Stimulated activated CD4-positive, alpha-beta T cell treated with anti-CD3 and anti-CD28 coated beads, Interleukin-1b, Interleukin-23, amount 100 ng/mL, for 1 hour (primary cell): ENCODE measurements at places on chromosomes 11 and 22.

GRCh38 chr11:60125956-60126585 lies 37.6 kb downstream of the MS4A2 start:
- DNase-seq, result no peak

DNA sequence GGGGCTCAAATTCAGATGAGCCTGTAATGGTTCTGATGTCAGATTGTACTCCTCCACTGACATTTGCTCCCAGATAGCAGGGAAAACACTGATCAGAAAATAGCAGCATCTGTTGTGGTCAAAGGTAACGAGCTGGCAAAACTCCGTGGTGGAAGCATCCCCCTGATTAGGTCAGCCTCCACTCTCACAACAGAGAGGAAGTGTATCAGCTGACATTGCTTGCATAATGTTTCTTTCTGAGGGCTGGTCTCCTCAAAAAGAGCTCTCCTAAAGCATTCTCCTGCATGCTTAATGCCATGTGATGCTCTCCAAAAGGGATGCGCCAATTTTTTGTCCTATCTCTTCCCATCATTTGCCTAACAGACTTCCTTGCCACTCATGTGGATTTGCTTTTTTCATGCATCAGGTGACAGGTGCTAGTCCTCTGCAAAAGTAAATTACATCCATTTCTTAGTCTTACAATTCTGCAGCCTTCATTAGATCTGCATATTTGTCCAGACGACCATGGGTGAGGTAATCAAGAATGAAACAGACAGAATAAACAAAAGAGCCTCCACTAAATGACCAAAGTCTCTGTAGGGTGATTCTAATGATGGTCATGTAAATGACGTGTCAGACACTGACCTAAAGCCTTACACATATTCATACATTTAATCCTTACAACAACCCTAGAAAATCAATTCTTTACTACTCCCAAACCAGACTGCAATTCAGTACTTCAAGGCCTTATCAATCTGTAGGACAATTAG lies 6.4 kb upstream of the TENM4 start:
- DNase-seq, result no peak

GRCh38 chr22:43884600-43885318 lies 7.1 kb downstream of the PNPLA5 start:
- DNase-seq, result no peak

DNA sequence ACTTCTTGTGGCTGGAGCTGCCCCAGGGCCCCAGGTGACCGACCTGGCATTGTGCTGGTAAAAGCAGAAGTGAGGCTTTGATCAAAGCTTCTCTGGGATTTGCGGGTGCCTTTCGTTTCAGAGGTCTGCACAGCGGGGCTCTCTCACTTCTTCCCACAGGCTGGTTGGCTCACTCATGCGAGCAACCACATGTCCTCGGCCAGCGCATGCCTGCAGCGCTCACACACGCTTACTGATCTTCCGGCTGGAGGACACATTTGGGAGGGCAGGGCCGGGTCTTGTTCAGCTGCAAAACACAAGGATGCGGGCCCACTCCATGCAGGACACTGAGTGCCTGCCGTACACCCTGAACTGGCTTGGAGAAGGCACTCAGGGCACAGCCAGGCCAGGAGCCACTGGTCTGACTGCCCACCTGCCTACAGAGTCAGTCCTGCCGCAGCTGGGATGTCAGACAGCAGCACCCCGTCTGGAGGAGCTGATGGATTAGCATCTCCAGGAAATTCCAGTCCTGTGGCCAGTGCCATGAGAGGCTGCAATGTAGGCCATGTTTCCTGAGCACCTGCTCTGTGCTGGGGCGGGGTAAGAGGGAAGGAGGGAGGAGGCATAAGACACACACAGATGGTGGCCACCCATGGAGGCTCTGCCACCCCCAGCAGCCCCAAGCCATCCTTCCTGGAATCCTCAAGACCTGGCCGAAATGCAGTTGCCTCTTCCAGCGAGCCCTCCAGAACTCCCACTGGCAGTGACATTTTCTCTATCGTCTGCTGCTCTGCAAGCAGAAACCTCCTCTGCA lies 1383.2 kb downstream of the BRD1 start:
- no peak for DNase-seq

GRCh38 chr11:124970925-124971324 lies 16.9 kb downstream of the CCDC15 start:
- DNase-seq, result no peak

- DNase-seq, result no peak
Observed at GRCh38 chr11:120966840-120967239, 57.1 kb upstream of the TBCEL start.

DNA sequence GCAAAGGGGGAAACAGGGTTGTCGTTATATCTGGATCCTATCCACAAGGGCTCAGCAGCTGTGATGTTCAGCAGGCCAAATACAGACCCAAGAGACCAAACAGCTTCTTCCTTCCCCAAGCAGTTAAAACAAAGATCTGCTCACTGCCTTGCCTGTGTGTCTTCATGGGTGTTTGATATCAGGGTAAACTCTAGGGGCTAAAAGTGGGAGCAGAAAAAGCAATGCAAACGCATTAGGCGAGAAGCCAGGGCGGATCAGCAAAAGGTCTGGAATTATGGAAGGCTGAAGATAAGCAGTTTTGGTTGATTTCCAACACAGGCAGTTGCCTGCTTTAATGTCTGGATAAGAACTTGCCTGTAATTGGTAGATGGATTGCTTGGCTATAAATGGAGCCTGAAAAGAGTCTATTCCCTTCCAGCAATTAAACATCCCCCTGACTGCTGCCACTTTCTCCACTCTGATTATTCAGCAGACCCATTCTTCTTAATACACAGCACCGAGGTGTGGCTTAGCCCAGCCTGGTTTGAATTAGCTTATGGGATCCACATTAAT lies 126.3 kb downstream of the COMMD9 start:
- no peak for DNase-seq

- DNase-seq, result no peak
Observed at GRCh38 chr22:25407859-25408229, 156.6 kb upstream of the GRK3 start.

- no peak for DNase-seq
Observed at GRCh38 chr22:21450320-21450831, 16.8 kb upstream of the TMEM191C start.

DNA sequence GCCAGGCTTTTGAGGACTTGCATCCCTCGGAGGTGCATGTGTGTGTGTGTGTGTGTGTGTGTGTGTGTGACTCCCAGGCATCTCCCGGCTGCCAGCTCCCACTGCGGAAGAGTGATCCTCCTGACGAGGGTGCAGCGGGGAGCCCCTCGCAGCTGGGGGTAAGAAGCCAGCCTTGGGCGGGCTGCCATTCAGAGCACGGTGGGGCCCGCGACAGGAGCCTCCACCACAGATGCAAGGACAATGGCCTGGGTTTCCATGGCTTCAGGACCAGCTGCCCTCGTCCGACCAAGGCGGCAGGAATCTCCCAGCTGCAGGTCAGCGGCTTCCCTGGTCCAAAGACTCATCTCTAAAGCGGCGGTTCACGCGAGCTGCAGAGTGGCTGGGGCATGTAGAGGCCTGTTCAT lies 908.5 kb downstream of the BRD1 start:
- DNase-seq, result no peak

GRCh38 chr11:120867531-120867930 lies 156.4 kb upstream of the TBCEL start:
- DNase-seq, result no peak

GRCh38 chr11:84655712-84656111 lies 971.4 kb downstream of the DLG2 start:
- DNase-seq, result no peak

DNA sequence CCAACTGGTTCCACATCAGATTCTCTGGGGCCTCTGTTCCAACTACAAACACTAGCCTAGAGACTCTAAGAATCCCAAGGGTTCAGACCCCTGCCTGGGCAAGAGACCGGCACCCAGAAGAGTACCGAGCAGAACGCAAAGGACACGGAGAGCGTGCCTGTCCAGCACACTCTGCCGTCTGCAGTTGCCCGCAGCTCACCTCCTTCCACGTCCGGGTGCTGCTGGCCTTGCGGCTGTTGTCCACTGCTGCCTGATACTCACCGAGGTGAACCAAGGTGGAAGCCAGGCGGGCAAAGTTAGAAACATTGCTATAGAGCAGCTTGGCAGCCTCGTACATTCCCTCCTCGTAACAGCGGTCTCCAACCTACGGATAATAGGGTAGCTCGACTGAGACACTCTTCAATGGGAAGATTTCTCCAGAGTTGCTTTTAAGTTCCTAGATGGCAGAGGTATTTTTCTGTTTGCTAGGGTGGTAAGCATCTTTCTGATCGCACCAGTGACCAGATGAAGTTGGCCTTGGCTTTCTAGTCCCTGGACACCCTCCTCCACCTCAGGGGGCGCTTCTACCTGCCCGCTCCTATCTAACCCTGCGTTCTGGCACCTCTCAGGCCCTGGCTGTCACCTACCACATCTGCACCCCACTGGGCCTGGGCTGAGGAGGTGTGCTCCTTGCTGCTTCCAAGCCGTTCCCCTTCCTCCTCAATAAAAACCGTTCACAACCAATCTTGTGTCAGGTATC lies 22.8 kb upstream of the SLC25A1 start:
- no peak for DNase-seq

GRCh38 chr11:8512547-8512946 lies 81.5 kb downstream of the STK33 start:
- DNase-seq, result no peak

DNA sequence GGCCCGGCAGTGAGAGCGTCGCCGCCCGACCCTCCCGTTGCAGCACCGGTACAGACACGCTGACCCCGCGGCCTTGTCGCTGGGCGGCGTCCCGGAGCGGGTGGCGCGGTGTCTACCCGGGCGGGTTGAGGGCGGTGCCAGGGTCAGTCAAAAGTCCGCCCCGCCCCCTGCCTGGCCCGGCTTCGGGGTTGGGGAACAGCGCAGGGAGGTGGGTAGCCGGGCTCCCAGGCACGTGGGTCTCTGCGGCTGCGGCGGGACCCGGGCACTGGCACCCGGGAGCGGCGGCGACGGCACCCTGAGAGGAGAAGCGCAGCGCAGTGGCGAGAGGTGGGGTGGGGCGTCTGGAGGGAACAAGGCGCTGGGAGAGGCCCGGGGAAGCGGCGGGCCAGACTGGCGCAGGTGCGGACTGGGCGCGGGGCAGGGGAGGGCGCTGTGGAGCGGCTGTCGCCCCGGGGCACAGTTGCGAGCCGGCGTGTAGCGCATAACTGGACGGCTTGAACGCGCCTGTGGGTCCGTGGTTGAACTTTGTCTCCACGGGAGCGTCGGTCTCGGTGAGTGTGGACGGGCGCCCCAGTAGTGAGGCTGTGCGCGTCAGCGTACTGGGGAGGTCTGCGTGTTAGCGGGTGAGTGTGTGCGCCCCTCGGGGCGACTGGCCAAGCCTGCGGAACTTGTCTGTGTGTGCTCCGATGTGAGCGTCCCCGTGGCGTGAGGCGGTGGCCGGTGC lies at the start of gene P2RY2:
Gene P2RY2 (plus strand): TSS at position 176 of the 724 bp plus-strand sequence. CDS start 15,879 bp downstream, outside the sequence.
- no peak for DNase-seq

- DNase-seq, result no peak
Observed at GRCh38 chr22:22771696-22772377, 115.8 kb upstream of the IGLL5 start.

GRCh38 chr11:96187822-96188221 lies 155.2 kb downstream of the MAML2 start:
- no peak for DNase-seq

GRCh38 chr11:11396301-11397035 lies 43.4 kb upstream of the CSNK2A3 start:
- DNase-seq, result no peak

DNA sequence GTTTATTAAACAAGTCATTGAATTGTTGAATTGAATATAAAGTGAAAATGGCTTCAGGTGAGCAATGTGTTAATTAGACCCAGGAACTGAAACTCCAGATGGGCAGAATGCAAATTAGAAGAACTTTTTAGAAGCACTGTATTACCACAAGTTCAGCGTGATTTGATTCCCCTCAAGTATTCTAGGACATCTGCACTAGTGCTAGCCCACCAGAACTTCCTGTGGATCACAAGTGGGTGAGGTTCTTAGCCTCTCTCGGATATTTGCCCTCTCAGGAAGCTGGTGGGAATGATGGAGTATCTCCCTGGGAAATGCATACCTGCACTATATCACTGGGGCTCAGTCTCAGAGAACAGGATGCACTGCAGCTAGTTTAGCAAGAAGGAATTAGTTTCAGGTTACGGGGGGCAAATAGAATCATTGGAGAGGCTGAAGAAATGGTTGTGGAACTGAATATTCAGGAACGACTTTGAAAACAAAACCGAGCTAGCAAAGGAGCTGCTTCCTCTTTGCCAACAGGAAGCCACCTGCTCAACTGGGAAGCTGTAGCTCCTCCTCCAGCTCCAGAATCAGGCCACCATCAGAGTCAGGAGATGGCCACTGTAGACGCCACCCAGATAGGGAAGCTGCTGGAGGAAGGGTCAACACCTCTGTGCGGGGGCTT lies 74.3 kb downstream of the DHCR7 start:
- no peak for DNase-seq
